T1000 (cell line): ENCODE measurements at places on chromosomes 16 and 17.

DNA sequence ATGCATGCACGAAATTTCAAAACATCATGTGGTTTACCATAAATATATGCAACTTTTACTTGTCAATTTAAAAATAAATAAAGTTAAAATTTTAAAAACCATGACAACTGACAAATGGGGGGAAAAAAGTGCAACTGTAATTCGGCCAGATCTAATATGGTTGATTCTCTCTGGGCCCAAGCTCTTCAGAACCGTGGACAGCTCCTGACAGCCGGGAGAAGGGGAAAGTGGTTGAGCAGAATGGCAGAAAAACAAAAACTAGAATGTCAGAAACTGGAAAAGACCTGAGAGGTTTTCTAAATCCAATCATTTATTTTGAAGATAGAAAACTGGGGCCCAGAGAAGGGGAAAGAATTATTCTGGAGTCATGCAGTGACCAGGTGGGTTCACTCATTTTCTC lies 126.6 kb downstream of the TMEM132E start:
- no peak for DNase-seq

DNA sequence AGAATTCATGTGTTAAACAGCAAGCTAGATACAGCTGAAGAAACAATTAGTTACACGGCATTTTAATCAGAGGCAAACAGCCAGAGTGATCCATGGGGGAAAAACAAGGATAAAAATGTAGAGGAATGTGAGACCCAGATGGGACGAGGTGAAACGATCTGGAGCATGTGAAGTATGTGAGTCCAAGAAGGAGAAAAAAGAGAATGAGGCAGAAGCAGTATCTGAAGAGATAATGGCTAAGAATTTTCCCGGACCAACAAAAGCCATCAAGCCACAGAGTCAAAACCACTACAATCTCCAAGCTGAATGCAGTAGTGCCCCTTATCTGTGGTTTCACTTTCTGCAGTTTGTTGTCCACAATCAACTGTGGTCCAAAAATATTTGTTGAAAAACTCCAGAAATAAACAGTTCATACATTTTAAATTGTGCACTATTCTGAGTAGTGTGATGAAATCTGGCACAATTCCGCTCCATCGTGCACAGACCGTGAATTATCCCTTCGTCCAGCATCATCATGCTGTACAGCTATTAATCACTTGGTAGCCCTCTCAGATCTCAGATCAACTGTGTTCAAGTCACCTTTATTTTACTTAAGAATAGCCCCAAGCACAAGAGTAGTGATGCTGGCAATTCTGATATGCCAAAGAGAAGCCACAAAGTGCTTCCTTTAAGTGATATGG lies 18.8 kb downstream of the MYH10 start:
- DNase-seq: no peak

DNA sequence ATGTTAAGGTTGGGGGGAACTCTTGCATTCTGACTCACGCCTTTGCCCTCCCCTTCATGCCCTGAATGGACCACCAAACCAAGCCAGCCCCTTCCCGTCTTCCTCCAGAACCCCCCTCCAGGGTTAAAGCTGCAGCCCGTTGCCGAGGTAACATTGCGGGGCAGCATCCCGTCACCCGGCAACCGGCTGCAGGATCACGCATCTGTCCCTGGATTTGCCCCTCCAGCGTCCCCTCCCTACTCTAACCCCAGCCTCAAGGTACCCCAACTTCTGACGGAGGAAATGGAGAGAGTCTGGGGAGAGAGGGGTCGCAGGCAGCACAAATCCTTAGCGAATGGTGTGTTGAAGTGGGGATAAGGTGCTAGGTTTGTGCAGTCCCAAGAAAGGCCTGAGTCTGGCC lies 563 bp upstream of the NLGN2 start:
- no peak for DNase-seq

DNA sequence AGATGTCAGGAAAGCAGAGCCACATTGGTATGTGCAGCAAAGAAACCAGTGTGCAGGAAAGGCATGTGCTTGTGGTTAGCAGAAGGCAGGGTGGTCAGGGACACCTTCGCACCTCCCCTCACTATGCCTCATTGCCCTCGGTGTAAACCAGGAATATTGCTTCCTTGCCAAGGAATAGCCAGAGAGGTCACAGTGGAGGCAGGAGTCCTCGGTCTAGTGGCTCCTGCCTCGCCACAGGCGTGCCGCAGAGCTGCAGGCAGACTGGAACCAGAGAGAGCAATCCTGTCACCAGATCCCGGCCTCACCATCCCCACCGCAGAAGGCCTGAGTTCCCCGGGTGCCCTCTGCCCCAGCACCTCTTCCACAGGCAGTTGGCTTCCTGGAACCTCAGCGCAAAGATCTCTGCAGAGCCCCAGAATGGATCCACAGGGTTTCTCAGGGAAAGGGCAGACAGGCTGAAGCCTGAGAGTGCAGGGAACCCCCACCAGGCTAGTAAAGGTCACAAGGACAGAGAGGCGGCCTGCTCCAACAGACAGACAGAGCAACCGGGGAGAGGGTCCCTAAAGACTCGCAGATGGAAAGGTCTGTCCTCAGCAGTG lies 21.6 kb downstream of the CCDC182 start:
- DNase-seq: no peak

DNA sequence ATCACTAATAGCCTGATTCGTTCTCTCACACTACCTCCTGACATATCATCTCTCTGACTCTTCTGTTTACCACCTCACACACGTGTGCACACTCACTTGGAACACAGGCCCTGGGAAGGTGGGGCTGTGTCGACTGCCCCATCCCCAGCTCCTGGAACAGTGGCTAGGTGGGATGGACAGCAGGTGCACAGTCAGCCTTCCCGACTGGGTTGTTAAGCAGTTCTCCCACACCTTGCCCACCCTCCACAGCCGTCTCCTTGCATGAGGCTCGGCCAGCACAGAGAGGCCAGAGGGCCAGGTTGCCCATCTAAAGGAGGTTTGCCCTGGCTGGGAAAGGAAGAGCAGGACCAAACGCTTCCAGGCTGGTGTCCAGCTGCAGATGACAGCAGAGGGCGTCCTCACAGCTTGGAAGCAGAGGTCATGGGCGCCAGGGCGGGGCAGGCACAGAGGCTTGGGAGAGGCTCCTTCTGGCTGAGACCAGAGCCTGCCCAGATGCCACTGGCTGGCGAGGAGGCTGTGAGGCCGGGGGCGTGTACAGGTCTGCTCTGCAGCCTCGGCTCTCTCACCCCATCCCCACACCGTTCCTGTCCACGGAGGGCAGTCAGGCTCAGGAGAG lies 92.8 kb downstream of the AMFR start:
- no peak for DNase-seq

DNA sequence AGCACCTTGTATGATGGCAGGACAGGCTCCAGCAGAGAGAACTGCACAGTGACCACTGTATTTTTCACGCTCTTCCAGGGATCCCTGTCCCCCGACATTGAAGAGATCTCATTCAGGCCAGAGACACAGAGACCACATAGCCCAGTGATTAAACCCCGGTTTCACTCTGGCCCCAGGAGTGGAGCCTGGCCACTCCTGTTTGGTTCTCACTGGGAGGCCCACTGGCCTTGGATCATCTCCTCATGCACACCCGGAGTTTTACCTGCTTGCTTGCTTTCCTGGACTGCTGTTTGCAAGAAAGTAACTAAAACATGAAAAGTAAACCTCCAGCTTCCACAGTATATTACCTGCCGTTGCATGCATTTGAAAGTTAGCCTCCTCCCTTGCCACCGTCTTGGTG lies 13.2 kb upstream of the CLEC18C start:
- no peak for DNase-seq

DNA sequence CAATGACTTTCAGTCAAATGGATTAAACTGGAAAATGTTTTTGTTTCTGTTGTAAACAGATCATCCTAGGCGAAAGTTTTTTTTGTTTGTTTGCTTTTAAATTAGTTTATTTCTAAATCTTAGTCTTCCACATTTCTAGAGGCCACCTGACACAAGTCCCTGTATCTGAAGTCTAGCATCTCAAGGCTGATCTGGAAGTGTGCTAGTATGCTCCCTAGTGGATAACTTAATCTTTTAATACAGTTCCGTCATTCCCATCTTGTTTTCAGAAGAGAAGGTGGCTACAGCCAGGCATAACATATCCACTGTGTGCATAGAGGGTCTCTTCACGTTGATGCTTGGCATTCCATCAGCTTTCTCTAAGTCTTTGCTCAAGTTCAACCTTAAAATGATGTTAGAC lies 7.6 kb downstream of the IFT20 start:
- no peak for DNase-seq

DNA sequence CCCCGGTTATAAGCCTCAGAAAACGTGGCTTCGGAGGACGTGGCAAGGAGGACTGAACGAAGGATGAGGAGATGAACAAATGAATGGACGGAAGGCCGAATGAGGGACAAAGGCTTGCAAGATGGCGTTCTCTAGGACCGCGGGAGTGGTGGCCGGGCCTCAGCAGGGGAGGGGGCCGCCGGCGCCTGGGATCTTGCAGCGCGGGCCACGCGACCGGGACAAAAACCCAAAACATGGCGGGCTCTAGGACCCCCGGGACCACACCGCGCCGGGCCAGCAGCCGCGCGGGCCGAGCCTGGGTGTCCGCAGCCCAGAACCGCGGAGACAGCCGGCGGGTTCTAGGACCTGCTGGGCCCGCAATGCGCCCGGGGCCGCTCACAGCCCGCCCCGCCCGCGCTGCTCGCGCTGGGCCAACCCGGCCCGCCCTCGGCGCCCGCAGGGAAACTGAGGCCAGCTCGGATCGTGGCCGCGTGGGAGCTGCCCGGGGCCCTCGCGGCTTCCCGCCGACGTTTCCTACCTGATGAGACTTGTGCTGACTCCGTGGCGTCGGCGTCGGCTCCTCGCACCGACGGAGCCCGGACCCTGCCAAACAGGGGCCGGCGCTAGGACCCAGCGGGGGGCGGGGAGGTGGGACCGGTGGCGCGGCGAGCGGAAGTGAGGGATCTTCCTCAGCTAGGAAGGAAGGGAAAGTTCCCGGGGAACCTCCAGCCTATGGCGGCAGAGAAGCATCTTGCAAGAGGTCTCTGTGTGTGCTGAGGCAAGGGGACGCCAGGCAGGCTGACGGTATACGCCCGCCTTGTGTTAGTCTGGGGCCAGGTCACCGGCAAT lies 684 bp downstream of the ZNF668 start:
- DNase-seq: peak; percentile 88

DNA sequence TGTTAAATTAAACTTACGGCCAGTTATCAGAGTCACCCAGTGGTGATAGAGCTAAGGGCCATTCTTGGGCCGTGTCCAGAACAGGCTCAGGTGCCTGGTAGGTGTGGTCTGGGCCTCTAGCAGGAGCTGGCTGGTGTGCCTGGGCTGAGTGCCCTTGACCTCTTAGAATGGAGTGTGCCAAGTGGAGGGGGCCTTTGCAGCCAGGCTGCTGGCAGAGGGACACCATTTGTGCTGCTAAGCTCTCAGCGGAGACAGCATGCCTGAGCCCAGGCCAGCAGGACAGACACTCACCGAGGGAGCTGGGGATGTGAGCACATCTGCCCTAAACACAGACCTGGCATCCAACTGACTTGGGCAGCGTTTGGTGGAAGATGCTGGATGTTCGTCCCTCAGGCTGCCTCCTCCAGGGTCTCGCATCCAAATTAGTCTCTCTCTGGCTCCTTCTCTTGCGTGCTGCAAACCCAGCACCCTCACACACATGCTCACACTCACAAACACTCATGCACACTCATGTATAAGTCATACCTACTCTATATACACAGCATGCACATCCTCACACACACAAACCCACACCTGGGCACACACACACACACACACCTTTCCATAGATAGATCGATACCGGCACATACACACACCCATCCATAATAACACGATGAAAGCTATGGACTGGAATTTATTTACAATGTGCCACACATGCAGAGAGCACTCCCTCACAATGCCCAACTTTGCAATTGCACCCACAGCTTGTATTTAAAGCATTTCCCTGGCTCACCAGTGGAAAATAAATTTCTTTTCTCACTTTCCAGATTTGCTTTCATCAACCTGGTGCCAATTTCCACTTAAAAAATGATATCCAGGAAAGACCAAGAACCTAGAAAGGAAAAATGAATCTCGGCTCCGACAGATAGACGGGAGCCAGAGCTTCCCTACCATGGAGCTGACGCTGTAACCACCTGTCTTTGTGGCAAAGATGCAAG lies 33.6 kb upstream of the CDH5 start:
- DNase-seq: no peak

DNA sequence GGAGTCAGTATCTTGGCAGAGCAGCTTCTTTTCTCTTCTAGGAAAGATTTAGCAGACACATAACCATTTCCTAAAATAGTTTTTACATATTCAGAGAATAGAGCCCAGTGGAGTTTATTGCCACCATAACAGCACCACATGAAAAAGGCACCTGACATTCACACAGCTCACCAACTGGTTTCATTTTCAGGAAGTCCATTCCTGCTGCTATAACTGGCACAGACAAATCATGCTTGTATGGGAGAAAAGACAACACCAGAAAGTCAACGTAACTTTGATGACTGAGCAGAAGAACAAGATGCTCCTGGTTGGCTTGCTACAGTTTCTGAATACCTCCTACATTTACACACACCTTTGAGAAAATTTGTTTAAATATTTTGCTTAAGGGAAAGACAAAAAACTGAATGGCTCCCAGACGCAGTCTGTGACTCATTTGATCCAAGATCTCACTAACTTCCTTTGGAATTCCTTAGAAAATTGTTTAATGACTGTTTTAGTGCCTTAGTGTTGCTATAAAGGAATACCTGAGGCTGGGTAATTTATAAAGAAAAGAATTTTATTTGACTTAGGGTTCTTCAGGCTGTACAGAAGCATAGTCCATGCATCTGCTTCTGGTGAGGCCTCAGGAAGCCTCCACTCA lies 1380.6 kb downstream of the CDH8 start:
- no peak for DNase-seq

DNA sequence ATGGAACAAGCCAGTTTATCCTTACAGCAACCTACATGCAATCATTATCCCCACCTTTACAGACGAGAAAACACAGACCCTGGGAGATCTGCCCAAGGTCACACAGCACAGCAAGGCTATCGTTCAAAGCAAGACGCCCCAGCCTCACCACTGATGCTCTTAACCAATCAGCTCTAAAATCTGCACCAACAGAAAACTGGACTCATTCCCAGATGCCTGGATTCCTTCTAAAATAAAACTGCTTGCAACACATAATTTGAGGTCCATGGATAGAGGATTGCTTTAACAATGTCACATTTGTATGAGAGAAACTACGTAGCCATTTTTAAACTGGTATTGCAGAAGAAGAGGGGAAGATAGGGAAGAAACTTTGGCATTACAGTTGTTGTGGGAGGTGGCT lies 6.8 kb downstream of the COTL1 start:
- no peak for DNase-seq

GRCh38 chr17:61660746-61661485 lies 69.9 kb upstream of the NACA2 start:
- DNase-seq: no peak
